WTC11 (cell line): ENCODE measurements at places on chromosomes 1 and 21. TPM values are rescaled to one million over a fixed set of nuclear protein-coding genes. Genes with fewer than 3 reads are reported as not detected.

DNA sequence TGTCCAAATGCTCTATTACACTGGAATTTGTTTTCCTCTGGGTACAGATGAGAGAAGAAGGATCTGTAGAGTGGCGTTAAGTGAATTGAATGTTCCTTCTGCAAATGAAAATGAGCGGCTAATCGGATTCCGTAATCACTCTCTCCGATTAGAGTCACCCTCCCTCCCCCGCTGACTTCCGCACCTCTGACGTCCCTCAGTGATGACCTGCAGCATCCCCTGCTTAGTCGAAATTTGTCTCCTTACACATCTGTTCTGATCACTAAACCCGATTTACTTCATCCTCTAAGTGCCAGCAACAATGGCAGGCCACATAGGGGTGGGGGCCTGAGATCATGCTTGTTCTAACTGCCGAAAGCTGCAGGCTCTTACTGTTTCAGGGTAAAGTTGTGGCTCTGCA, 378.7 kb downstream of the SEC16B start:
- no peaks in the 10 kb centered on the region for H3K4me1 ChIP-seq
- no peak for DNase-seq
- no peaks in the 10 kb centered on the region for H3K36me3 ChIP-seq

DNA sequence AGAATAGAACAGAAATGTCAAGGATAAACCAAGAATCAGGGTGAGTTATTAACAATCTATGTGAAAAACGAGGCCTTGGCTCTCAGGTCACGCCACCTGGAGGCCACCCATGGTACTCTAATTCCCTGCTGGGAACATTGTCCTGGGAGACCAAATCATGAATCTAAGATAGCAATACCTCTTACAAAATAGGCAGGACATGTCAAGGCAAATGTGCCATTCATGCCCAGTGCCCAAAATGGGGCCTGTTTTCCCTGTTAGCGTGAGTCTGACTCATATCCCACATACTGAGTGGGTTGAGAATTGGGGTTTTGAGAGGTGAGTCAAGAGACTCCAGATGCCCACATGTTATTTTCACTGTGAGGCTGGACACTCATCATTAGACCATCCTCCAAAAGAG, 380.8 kb downstream of the HHIPL2 start:
- H3K4me3 ChIP-seq, result no peak overlapping the region
- DNase-seq, result peak; percentile 64

RAP1GAP gene
- 7.6 to 9.9 TPM (median 9.7 TPM) in 3 replicates for total RNA-seq

BARHL2 gene
- total RNA-seq, result not detected in 3 replicates

DRAXIN gene
- total RNA-seq, result 12.0 to 13.4 TPM (median 13.3 TPM) in 3 replicates

BRDT gene
- total RNA-seq, result 0.13 to 0.21 TPM (median 0.18 TPM) in 3 replicates
